ENCODE measurements at places on chromosomes 16 and 17.

- DNase-seq: no peak
- H3K4me1 ChIP-seq: peaks cover 7% of the 10 kb centered on the region
- no peak overlapping the region for H3K27ac ChIP-seq
- H3K4me3 ChIP-seq: no peak overlapping the region
- H3K36me3 ChIP-seq: no peaks in the 10 kb centered on the region
- peaks cover 9% of the 10 kb centered on the region for H3K27me3 ChIP-seq
These were observed 86.4 kb downstream of the FOXL1 start for GRCh38 chr16:86664522-86665318.

GRCh38 chr16:79707876-79708275, 107.3 kb upstream of the MAF start:
- no peak for DNase-seq
- no peak overlapping the region for H3K27ac ChIP-seq
- H3K36me3 ChIP-seq: no peaks in the 10 kb centered on the region
- H3K4me1 ChIP-seq: no peaks in the 10 kb centered on the region
- H3K27me3 ChIP-seq: peaks cover 3% of the 10 kb centered on the region

- peak overlapping the region; percentile 89 for H3K27ac ChIP-seq
- H3K4me3 ChIP-seq: peak overlapping the region; percentile 74
- H3K4me1 ChIP-seq: peaks cover 89% of the 10 kb centered on the region
- H3K27me3 ChIP-seq: no peaks in the 10 kb centered on the region
- H3K36me3 ChIP-seq: peaks cover 74% of the 10 kb centered on the region
These were observed 30.2 kb downstream of the XPO6 start for GRCh38 chr16:28181515-28181914.

- H3K27ac ChIP-seq: no peak overlapping the region
- H3K36me3 ChIP-seq: peaks cover 5% of the 10 kb centered on the region
- peak overlapping the region; percentile 85 for H3K4me3 ChIP-seq
- no peak for DNase-seq
- peaks cover 18% of the 10 kb centered on the region for H3K4me1 ChIP-seq
These were observed 1.3 kb downstream of the NETO2 start for GRCh38 chr16:47142486-47142820.

GRCh38 chr16:20851601-20852000, 45.3 kb downstream of the REXO5 start:
- no peak for DNase-seq
- no peaks in the 10 kb centered on the region for H3K27me3 ChIP-seq
- peaks cover 6% of the 10 kb centered on the region for H3K36me3 ChIP-seq
